ENCODE measurements at places on chromosomes 2 and 18.

- no peak for DNase-seq
Observed at GRCh38 chr18:8757396-8757997, 52.1 kb downstream of the MTCL1 start.

DNA sequence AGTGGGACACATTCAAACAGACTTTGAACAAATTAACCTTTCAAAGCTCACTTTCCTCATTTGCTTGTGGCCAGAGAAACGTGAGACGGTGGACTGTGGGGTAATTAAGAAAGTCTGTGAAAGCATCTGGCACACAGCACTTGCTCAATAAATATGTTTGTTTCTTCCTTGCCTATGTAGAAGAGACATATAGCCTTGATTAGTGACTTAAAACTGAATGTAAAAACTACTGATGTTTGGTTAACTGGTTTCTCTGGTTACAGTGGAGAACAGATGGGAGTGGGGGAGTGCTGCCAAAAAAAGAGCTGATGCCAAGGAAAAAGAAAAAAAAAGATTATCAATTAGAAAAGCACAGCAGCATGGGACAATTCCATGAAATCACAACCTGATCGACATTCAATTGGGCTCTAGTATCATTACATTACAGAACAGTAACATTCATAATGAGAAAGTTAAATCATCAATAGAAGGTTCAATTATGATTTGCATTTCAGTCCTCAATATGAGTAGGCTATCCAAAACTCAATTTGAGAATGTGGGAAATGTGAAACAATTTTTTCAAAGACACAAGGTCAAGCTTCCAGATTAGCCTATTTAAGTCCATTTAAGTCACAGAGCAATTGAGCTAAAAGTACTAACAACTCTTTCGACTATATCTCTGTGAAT is 14.7 kb downstream of the CUL3 start:
- DNase-seq, result peak; percentile 48

DNA sequence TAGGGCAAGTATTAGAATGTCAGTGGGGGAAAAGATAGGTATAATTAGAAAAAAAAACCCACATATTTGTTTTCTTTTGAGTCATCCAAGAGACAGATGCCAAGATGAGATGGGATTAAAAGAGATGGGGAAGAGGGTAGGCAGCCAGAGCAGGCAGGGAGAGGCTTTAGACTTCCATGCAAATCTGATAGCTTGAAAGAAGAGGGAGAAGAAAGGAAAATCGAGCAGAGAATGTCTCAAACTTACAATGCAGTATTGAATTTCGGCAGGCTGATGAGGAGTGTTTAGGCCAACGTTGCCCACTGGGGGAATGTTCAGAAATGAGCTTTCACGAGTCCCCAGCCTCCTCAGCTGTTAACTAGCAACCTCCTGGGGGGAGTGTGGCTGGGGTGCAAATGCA is 91.3 kb downstream of the SPATS2L start:
- no peak for DNase-seq

DNA sequence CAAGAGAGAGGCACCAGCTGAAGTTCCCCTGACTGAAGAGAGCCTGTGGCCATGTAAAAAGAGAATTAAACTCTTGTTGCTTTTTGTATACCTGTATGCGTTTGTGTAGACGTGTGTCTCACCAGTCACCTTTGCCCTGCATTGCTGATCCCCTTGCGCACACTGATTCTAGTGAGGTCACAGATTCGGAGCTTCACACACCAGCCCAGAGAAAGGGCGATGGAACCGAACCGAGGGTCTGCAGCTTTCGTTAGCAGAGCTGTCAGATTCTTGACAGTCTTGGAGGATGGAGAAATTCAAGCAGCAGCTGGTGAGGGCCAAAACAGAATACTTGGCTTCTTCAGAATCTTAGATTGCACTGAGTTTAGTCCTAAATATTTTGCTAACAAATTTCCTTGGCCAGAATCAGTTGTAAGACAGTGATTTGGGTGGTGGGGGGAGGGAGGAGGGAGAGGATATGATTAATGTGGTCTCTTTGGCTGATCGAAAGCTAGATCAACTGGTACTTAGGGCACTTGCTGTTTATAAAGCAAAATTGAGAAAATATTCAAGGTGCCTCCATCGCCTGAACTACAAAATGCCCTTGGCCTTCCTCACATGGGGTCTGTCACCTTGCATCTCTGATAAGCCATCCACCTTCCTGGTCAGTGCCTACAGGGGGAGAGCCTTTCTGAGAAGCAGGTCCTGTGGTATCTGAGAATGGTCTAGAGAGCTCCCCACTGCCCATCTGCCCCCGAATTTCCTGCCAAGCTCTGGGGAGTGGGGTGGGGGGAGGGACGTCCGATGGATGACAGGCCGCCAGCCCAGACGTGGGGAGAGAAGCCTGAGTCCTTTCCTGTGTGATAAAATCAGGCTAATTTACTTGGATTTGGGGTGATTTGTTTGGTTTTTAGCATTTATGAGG is 123.5 kb downstream of the CABLES1 start:
- no peak for DNase-seq

DNA sequence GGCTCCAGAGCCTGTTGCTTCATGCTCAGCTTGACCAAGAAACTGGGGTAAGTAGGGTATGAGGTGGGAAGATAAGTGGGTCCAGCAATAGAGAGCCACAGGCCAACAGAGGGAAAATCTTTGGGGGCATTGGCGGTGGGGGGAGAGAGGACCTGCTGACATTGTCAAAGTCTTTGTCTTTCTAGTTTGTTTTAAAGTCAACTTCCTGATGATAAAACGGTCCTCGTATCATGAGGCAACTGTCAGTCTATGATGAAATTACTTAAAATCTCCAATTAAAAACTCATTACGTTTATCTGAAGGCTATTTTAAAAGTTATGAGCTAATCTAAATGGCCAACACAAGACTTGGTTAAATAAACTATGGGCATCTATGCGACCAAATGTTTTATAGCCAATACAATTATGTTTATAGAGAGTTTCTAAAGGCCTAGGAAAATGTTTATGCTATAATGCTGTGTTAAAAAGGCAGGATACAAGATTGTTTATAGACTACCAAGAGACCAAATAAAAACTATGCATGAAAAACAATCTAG is 84.4 kb upstream of the CD28 start:
- no peak for DNase-seq

GRCh38 chr2:74533464-74533863 is 3.7 kb downstream of the HTRA2 start:
- no peak for DNase-seq

DNA sequence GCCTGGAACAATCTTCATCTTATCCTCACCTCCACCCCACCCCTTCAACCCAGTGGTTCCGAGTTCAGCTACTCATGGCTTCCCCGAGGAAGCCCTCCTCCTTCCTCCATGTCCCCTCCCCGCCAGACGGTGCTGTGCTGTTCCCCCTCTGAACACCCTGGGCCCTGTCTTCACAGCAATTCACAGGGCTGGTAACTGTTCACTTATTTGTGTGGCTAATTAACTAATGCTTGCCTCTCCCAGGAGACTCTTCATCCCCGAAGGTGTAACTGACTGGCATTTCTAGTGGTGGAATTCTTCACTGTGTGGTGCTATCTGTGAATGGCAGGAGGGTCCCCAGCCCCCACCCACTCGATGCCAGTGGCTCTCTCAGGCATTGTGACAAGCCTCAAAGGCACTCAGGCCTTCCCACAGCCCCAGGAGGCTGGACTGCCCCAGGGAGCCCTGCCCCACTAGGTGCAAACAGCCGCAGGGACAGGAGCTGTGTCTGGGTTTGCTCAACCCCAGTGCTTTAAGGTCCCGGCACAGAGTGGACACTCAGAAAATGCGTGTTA is 133.7 kb upstream of the ID2 start:
- no peak for DNase-seq

GRCh38 chr2:105734762-105735538 is 9.8 kb upstream of the NCK2 start:
- DNase-seq, result no peak

- DNase-seq, result peak; percentile 81
Observed at GRCh38 chr18:43777636-43778304, 500.5 kb upstream of the SYT4 start.

GRCh38 chr2:181780047-181780651 is 99.8 kb upstream of the NEUROD1 start:
- DNase-seq, result peak; percentile 33

DNA sequence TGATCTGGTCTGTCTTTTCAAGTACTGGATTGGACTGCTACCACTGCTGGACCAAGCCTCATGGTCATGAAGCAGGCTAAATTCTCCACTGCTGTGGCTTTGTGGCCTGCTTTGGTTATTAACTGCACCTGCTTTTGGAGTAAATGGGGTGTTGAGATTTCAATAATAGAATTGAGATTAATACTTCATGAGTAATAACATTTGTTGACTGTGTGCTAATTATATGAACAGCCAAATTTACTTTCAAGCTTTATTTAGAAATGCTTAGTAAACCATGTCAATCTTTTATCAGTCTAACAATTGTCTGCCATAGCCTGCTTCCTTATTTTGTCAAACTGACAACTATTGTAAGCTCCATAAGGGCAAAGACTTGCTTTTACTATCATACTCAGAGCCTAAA is 27.4 kb upstream of the MTIF2 start:
- DNase-seq, result no peak

GRCh38 chr2:23505218-23505983 is 120.4 kb downstream of the KLHL29 start:
- no peak for DNase-seq

DNA sequence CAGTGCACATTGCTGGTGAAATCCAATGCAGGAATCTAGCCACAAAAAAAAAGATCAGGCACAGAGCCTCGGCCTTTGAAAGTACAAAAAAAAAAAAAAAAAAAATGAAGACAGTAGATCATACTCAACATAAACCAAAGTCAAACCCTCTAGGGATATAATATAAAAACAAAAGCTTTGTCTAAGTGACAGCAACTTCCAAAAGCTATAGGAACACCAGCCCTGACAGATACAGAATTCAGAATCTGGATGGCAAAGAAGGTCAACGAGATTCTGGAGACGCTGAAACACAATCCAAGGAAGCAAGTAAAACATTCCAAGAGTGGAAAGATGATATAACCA is 54.0 kb upstream of the SCN1A start:
- DNase-seq, result no peak

- no peak for DNase-seq
Observed at GRCh38 chr2:152280780-152281179, 54.2 kb upstream of the FMNL2 start.

DNA sequence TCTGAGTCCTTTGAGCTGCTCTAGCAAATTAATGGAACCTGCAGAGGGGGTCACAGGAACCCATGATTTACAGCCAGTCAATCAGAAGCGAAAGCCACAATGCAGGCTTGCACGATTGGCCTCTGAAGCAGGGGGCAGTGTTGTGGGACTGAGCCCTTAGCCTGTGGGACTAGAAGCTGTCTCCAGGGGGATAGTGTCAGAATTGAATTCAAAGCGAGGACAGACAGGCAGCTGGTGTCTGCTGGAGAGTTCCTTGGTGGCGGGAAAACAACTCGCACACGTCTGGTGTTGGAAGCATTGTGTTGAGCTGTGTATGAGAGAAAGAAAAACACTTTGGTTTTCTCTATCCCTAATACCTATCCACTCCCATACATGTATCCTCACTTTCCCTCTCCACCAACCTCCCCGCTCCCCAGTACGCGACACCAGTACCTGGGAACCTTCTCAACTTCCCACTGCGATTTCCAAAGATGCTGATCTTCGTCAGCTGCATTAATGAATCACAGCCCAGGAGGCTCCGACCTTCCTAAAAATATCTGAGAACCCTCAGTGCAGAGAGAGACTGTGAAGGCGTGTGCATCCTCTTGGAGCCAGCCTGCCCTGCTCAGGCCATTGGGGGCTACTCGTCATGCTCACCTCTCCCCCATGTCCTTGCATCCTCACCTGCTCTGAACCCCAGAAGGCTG is 88.2 kb downstream of the HS1BP3 start:
- DNase-seq, result no peak

DNA sequence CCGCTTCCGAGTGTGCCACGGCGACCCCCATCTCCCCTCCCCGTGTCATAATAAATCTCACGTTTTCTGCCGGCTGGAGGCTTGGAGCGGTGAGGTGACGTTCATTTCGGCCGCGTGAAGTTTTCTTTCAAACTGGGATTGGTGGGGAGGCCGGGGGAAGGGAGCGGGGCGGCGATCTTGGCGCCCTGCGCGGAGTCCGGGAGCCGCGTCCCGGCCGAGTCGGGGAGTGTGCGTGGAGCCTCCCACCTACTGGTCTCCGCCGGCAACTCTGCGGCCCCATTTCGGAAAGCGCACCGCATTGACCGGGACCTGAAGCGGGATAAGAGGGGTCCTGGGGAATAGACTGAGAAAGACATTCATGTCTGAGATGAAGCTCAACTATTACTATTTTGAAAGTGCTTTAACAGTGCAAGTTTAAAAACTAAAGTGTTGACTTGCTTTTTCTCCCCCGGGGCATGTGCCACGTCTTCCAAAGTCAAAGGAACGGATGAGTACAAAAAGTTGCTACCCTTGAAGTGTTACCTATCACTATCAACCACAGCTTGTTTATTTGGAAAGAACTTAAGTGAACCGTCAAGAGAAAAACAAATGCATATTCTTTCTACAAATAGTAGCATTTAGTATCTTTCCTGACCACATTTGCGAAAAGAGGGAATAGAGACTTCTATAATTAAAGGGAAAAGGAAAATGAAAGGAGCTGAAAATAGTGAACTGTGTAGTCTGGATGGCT is 818 bp upstream of the IKZF2 start:
- peak; percentile 67 for DNase-seq

DNA sequence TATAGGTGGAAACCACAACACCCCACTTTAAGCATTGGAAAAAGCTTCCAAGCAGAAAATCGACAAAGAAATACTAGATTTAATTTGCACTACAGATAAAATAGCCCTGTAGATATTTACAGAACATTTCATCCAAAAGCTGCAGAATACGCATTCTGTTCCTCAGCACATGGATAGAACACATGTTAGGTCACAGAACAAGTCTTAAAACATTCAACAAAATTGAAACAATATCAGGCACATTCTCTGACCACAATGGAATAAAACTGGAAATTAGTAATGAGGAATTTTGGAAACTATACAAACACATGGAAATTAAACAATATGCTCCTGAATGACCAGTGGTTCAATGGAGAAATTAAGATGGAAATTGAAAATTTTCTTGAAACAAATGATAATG is 27.8 kb upstream of the XDH start:
- no peak for DNase-seq

DNA sequence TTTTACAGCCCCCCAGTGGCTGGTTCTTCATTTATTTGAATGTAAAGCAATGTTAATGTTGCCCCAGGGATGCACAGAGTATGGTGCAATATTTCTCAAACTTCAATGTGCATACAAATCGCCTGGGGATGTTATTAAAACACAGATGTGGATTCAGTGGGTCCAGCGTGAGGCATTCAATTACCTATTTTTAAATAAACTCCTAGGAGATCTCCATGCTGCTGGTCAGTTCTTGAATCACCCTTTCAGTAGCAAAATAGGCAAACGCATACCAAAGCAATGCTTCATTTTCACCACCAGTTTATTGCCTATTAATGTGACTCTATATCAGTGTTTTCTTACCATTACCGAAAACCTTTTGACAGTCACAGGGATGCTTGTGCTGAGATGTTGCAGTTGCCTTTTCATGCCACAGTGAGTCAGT is 530.7 kb downstream of the CBLN2 start:
- no peak for DNase-seq

DNA sequence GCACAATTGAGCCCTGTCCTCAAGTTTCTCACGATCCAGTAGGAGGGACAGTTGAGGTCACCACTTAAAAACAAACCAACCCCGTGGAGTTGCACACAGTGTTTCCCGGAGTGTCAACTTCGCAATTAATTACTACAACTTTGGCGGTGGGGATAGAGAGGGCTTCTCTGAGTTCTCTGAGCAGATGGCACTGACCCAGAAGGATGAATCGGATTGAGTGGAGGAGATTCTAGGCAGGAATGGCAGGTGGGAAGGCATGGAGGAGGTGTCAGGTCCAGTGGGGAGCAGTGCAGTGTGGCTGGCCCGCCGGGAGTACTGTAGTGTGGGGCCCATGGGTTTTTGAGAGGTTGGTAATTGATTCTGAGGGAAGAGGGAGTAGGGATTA is 12.0 kb downstream of the SIX3 start:
- DNase-seq, result no peak
